ENCODE measurements at places on chromosomes 13 and 19.

DNA sequence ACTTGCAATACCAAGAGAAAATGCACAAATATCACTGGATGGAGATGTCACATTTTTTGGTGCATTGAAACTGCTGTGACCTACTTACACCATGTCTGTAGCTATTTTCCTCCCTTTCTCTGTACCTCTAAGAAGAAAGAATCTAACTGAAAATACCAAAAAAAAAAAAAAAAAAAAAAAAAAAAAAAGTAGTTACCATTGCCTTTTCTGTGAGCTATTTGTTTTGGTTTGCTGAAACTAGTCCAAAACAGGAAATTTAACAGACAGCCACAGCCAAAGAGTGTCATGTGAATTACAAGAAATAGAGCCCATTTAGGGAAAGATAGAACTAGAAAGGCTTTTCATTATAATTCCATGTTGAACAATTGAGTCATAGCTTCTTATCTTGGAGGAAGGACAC is 37.3 kb downstream of the TNFSF13B start:
- no peak for DNase-seq

- no peak for DNase-seq
Observed at GRCh38 chr13:42328672-42329071, 56.7 kb downstream of the AKAP11 start.

- no peak for DNase-seq
Observed at GRCh38 chr13:97372936-97373335, 61.0 kb upstream of the RAP2A start.

GRCh38 chr19:4067396-4068046 is 822 bp upstream of the ZBTB7A start:
- no peak for DNase-seq

DNA sequence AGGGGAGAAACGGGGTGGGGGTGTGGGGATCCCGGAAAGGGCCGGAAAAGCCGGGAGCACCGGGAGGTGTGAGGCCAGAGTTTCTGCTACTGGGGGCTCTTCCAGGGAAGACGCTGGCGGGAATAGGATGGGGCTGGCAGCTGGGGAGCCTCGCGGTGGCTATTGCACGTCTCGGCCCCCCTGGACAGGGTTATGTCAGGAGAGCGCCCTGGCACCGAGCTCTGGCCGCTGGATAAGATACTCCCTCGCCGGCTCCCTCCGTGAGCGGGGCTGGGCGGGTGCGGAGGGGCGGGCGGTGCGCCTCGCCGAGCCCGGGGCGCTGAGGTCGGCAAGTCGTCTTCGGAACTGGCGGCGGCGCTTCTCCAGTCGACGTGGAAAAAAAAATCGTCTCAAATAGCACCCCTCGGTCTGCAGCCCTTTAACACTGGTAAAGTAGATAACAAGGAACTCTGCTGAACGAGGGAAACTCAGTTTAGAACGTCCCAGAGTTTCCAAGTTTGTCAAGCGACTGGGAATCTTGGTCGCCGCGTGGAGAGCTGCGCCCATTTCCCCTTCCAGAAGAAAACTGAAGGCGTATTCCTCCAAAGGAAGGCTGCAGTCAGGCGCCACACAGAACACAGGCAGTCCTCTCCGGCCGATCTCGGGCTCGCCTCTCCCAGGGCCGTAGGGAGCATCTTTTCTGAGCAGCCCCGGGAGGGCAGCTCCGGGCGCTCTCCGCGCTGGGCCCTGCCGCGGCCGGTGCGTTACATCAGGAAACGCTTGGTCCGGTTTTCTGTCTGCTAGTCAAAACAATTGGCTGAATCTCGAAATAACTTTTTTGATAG is 115.1 kb downstream of the KCNRG start:
- DNase-seq: peak; percentile 22

GRCh38 chr13:27774651-27775050 is 17.6 kb upstream of the GSX1 start:
- DNase-seq: no peak

Measured in T-helper 17 cell (primary cell).